ENCODE measurements at places on chromosomes 1 and 21.

DNA sequence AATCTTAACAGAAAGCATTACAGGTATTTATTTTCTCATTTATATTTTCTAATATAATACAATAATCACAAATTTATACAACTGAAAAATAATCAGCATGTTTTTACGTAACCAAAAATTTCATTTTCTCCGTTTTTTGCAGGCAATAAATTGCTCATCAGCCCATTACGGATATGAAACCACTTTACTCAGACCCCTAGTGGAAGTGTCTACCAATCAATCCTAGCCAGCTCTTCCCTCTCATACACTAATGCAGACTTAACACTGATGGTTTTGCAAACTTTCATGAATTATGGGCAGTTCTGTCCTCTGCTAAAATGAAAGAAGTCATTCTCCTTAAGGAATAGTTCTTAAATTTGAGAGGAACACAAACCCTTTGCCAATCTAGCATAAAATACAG lies 124.7 kb downstream of the EIF4G3 start:
- DNase-seq, result no peak

DNA sequence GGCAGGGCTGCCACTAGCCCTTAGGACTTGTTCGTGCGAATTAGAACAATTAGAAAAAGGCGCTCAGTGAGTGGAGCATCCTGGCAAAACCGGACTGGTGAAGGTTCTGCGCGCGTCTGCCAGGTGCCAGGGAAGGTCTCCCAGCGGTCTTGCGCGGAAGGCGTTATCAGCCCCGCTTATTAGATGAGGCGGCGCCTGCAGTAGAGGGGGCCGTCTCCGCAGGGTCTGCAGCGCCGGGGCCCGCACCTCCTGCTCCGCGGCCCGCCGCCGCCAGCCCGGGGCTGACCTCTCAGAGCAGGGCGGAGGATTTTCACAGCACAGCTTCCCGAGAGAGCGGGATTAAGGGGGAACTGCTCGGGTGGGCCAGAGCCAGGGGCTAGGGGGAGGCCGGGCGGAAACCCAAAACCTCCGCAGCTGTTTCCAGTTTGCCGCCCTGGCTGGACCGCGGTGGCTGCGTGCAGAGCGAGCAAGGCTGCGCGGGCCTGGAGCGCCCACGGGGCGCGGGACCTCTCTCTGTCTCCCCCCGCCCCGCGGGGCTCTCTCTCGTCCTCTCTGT lies 155.2 kb downstream of the FOXD2 start:
- peak; percentile 87 for DNase-seq

GRCh38 chr1:87599569-87599968 lies 270.9 kb downstream of the LMO4 start:
- no peak for DNase-seq

- peak; percentile 94 for DNase-seq
Observed at GRCh38 chr1:26275580-26276431, 4.1 kb upstream of the SH3BGRL3 start.

DNA sequence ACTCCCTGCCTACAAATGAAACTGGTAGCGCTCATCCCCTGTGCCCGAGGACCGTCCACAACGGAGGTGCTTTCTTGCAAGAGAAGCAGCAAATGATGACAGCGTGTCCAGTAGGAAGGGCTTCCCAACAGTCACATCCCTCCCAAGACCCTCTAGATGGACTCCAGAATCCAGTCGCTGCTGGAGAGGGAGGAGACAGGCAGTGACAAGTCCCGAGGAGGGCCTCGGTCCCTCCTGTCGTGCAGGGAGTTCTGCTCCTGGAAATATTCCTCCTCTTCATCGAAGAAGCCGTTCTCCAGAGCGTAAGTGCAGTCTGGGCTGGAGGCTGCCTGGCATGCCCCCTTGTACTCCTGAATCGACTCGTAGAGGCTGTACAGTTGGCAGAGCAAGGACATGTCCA lies 20.3 kb downstream of the FAM89A start:
- DNase-seq, result no peak

- no peak for DNase-seq
Observed at GRCh38 chr1:145927916-145928643, 796 bp upstream of the RBM8A start.

DNA sequence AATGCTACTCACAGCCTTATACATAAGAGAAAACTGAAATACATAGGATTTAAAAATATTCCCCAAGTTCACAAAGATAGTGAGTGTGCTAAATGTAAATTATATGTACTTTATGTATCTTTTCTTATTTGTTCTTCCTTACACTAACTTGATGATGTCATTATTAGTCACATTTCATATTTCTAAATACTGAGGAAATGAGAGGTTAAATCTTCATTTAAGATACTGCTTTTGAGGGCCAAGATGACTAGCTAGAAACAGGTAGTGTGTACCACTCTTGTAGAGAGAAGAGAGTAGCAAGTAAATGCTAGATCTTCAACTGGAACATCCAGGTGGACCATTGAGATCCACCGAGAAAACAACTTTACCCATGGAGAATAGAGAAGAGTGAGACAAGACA lies 29.8 kb downstream of the PYHIN1 start:
- no peak for DNase-seq

Measured in SJCRH30 (cell line).